Activated T-helper 9 cell treated with anti-CD3 and anti-CD28 coated beads, Interleukin-2, amount 50 U/mL, for 16 hours (primary cell): ENCODE measurements at places on chromosomes 2 and 18.
A peak's percentile ranks its signal among the peaks of the same experiment; 100 is the strongest.

DNA sequence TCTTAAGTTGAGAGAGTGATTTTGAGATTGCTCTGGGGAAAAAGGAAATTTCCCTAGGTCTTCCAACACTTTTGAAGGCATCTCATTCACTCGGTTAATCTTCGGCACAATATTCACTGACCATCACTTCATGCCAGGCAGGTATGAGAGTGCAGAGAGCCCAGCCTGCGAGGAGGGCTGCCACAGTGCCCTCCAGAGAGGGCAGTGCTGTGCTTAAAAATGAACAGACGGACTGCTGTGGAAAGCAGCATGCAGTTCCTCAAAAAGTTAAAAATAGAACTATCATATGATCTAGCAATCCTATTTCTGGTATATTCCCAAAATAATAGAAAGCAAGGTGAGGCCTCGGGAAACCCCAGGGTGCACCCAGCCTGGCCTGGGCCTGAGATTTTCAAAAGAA, 374.9 kb upstream of the RAB6C start:
- DNase-seq = no peak

DNA sequence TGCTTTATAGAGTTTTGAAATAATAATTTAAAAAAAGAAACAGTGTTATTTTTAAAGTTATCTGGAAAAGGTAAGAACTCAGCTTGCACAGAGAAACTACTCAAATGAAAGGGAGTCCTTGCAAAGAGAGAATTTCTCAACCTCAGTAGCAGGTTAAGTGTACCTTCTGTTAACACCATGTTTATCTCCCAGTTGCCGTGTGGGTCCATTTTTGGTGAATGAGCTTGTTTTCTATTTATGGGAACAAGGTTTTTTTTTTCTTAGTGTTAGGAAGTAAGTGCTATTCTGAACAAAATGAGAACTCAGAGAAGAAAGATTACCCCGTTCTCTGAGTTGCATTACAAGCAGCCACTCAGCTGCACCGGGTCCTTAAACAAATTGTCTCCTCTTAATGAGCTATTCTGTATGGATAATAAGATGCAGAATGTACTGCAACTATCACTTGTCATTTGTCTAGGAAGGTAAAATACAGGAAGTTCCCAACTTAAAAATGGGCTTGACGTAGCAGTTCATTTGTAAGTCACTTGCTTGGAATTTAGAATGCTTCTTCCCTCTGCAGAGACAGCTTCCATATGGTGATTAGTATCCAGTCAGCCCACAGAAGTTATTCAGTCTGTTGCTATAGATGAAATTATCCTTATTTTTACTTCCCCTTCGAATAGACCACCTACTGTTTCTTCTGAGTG, 74.9 kb downstream of the LTBP1 start:
- DNase-seq = no peak

DNA sequence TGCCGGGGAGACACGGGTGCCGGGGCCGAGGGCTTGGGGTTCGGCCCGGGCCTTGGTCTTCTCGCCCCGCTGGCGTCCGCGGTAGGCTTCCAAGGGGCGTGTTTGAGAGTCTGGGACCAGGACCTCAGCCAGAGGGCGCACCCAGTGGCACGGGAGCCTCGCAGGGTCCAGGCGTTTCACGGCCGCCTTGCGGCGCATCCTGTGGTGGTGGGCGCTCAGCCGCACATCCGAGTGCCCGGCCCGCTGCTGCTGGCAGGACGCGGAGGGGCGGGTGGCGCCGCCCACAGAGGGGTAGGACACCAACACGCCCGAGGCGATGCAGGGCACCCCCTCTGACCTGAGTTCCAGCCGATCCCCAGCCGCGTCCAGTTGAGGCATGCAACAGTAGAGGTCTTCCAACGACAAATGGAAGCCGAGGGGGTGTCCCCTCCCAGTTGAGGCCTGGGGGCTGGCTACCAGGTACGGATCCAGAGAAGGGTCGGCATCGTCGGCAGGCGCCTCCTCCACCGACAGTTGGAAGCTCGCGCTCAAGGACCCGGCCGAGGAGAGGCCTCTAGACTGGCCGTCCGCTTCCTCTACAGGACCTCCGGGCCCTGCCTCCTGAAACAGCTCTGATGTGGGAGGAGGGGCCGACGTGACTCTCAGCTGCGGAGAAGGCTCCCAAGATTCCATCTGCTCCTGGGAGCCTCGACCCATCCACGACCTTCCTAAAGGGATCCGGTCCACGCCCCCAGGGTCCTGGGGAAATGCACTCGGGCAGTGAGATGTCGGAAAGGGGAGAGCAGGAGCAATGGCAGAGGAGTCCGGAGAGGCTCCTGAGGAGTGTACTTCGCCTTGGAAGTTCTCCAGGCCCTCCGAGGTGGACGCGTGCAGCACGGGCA, 6.3 kb downstream of the C2orf81 start:
- peak; percentile 11 for DNase-seq

DNA sequence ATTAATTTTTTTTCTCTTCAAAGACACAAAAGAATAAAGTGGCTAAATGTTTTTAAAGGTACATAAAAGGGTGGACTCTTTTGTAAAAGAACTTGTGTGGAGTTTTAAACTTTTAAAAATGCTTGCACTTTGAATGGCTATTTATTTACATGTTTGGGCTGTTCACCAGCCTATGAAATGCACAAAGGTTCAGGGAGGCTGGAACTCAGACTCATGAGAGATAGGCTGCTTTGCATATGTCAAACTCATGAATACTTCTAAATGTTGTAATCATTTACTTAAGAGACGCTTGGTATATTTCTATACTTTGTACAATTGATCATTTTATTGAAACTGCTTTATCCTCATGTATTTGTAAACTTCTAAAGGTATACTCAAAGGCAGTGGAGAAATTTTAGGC, 79.9 kb downstream of the ZEB2 start:
- DNase-seq = no peak

GRCh38 chr2:74293191-74293991, 49.8 kb downstream of the SLC4A5 start:
- DNase-seq = no peak

GRCh38 chr2:60352491-60353405, 200.7 kb downstream of the BCL11A start:
- DNase-seq = no peak
